ENCODE measurements at places on chromosomes 1 and 21.

- no peak for DNase-seq
Measured at GRCh38 chr1:92832537-92833114, 786 bp downstream of the RPL5 start.

- DNase-seq: no peak
Measured at GRCh38 chr1:159171254-159171687, at the start of gene CADM3. CADM3 (plus strand) TSS chr1:159171615; CDS start chr1:159171766, 151 bp downstream.

DNA sequence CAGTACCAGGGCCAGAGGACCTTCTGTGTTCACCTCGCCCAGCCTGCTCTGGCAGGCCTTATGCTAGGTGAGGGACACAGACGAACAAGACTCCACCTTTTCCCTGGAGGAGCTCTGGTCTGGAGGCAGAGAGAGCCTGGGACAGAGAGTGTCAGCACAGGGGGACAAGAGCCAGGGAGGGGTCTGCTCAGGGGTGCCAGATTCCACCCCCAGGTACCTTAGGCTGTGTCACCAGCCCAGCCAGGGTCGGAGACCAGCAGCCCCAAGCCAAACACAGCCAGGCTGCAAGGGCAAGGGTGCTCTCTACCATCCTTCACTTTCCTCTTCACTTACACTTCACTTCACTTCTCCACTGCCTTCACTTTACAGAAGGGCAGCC, 4.3 kb upstream of the LRP8 start:
- no peak for DNase-seq

DNA sequence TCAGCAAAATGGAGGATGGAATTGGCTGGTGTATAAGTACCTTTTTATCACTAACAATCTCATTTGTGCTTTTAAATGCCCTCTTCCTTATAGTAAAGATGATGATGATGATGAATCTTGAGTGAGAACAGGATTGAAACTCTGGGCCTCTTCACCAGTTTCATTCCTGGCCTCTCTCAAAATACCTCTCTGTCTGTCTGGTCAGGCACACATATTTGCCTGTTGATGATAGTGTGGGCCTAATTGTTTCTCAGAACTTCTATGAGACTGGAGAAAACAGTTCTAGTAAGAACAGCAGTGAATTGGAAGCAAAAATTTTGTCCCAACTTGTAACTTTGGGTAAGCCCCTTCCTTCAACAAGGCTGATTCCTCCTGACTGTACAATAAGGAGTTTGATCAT, 94.4 kb upstream of the RGS4 start:
- DNase-seq: no peak

- DNase-seq: no peak
Measured at GRCh38 chr1:90561911-90562310, 155.2 kb downstream of the BARHL2 start.

GRCh38 chr1:205344066-205344928, 12.4 kb downstream of the KLHDC8A start:
- DNase-seq: no peak

DNA sequence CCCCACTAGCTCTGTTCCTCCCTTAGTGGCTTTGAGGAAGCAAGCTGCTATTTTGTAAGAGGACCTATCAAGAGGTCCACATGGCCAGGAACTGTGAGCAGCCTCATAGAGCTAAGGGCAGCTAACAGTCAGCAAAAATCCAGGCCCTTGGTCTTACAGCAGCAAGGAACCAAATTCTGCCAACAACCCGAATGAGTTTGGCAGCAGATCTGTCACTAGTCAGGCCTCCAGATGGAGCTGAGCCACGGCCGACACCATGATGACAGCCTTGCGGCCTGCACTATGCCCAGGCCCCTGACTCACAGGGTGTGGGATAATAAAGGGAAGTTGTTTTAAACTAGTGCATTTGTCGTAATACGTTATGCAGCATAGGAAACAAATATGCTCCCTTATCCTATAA, 28.0 kb upstream of the H3-3A start:
- DNase-seq: peak; percentile 13

GRCh38 chr21:43303275-43304178, 123.4 kb downstream of the SIK1 start:
- no peak for DNase-seq

- peak; percentile 79 for DNase-seq
Measured at GRCh38 chr1:200075938-200076546, 48.5 kb downstream of the NR5A2 start.

GRCh38 chr1:152397474-152397873, 16.6 kb downstream of the CRNN start:
- no peak for DNase-seq
